ENCODE measurements at places on chromosomes 4 and X. TPM values are rescaled to one million over a fixed set of nuclear protein-coding genes. Genes with fewer than 3 reads are reported as not detected.

- no peak overlapping the region for H3K27ac ChIP-seq
- no peak for DNase-seq
- H3K4me3 ChIP-seq: no peak overlapping the region
Measured at GRCh38 chr4:140439644-140440142, 12.2 kb upstream of the CLGN start.

DNA sequence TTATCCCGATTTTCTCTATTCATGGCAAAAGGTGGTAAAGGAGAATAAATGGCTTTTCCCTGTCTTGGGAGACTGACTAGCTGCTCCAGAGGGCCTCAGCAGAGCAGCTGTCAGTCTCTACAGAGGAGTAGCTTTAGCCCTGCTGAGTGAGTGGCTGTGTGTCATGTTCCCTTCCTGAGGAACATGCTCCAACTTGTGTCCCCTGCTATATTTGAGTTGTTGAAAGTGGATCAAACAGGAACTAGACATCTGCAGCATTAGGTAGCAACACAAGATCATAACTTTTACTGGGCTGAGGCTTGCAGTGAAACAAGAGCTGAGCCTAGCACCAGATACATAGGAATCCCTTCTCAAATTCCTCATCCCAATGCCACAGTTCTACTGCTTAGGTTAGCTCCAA lies 26.7 kb upstream of the PLAC1 start:
- no peaks in the 10 kb centered on the region for H3K36me3 ChIP-seq
- no peak for DNase-seq
- H3K27ac ChIP-seq: no peak overlapping the region
- peaks cover 7% of the 10 kb centered on the region for H3K4me1 ChIP-seq

DNA sequence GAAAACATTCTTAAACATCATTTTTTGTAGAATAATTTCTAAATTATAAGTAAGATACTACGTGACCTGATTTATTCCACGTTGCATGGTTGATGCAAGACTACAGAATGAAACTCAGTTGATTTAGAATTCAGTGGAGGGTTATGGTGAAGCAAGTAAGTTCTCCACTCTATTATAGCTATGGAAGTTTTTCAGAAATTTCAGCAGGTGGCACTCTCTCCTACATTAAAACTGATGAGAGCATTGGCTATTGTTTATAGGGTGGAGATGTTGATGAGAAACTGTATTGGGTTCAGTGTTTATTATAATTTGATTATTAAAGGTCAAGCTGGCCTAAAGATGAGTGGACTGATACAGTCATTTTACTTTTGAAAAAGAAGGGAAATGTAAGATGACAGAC lies 88.0 kb downstream of the FNIP2 start:
- H3K4me3 ChIP-seq: no peak overlapping the region
- H3K27me3 ChIP-seq: no peaks in the 10 kb centered on the region
- no peak overlapping the region for H3K27ac ChIP-seq
- DNase-seq: no peak
- H3K36me3 ChIP-seq: no peaks in the 10 kb centered on the region

- H3K4me3 ChIP-seq: no peak overlapping the region
- DNase-seq: no peak
- no peaks in the 10 kb centered on the region for H3K36me3 ChIP-seq
- no peaks in the 10 kb centered on the region for H3K4me1 ChIP-seq
- no peak overlapping the region for H3K27ac ChIP-seq
Measured at GRCh38 chr4:165512424-165512823, 133.6 kb downstream of the CPE start.

- no peaks in the 10 kb centered on the region for H3K36me3 ChIP-seq
- no peak overlapping the region for H3K4me3 ChIP-seq
- DNase-seq: no peak
- peaks cover 18% of the 10 kb centered on the region for H3K27me3 ChIP-seq
- no peak overlapping the region for H3K27ac ChIP-seq
Measured at GRCh38 chr4:185716141-185716551, 95.8 kb downstream of the SORBS2 start.

DNA sequence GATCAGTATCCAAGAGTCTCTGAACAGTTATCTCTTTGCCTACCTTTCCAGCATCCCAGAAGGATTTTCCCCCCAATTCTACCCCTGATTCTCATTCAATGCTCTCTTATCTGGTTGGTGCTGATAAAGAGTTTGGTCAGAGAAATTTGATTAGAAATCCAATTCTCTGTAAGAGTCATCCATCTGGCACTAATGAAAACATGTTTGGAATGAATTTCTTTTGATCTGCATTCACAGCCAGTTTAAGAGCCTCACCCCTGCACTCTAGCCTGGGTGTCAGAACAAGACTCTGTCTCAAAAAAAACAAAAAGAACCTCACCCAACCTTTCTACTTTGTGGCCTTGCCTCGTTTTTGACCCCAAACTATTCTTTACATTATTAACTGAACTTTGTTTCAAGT lies 122.1 kb downstream of the MANBA start:
- no peak for DNase-seq
- peaks cover 20% of the 10 kb centered on the region for H3K4me1 ChIP-seq
- peaks cover 4% of the 10 kb centered on the region for H3K36me3 ChIP-seq

GRCh38 chr4:4247696-4248028 lies 361 bp downstream of the TMEM128 start:
- H3K27me3 ChIP-seq: no peaks in the 10 kb centered on the region
- peaks cover 32% of the 10 kb centered on the region for H3K4me1 ChIP-seq
- H3K27ac ChIP-seq: peak overlapping the region; percentile 98
- no peak for DNase-seq
- H3K4me3 ChIP-seq: peak overlapping the region; percentile 86

DNA sequence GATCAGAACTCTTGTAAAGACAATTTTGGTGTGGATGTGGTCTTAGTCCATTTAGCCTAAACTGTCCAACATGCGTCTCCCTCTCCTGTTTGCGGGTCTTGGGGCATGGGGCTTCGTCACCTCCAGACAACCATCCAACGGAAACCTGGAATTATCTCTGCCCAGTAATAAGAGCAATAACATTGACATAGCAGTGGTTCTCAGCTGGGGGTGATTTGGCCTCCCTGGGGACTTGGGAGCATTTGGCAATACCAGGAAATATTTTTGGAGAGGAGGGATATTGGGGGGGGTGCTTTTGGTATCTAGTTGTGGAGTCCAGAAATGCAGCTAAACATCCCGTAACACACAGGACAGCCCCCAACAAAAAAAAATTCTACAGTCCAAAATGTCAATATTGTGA lies 47.2 kb downstream of the SEL1L3 start:
- H3K4me1 ChIP-seq: no peaks in the 10 kb centered on the region
- no peak overlapping the region for H3K27ac ChIP-seq
- H3K4me3 ChIP-seq: no peak overlapping the region
- H3K36me3 ChIP-seq: peaks cover 13% of the 10 kb centered on the region
- DNase-seq: no peak

DNA sequence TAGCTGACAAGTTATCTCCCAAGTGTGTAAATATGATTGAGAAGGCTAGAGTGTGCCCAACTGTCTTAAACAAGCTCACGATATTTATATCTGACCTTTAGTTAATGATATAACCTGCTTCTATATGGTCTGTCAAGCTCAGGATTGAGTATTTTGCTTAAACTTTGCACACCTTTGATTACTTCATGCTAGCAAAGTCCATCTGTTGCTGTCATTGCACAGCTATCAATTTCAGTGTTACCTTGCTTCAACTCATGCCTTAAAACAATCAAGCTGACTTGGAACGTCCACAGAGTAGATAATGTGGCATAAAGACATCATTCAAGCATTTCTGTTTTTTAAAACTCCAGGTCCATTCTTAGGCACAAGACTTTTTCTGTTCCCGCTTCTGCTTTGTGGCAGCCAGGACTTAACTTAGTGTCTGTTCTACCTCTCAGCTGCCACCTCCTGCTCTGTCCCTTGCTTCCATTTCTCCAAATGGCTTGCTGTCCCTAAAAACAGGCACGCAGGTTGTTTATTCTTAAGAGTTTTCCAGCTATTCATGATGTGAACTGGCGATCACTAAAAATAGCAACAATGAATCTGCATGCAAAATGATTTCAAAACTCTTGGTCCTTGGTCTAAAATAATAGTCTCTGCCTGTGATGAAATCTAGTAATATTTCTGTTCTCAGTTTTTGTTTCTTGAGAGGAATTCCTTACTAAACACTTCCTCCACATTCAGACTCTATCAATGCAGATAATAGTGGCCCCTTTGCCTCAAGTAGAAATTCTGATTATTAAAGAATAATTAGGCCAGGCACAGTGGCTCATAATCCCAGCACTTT lies 16.3 kb upstream of the NEIL3 start:
- H3K4me3 ChIP-seq: no peak overlapping the region
- H3K27ac ChIP-seq: no peak overlapping the region
- H3K36me3 ChIP-seq: peaks cover 4% of the 10 kb centered on the region
- H3K4me1 ChIP-seq: no peaks in the 10 kb centered on the region
- no peak for DNase-seq
- H3K27me3 ChIP-seq: no peaks in the 10 kb centered on the region

DNA sequence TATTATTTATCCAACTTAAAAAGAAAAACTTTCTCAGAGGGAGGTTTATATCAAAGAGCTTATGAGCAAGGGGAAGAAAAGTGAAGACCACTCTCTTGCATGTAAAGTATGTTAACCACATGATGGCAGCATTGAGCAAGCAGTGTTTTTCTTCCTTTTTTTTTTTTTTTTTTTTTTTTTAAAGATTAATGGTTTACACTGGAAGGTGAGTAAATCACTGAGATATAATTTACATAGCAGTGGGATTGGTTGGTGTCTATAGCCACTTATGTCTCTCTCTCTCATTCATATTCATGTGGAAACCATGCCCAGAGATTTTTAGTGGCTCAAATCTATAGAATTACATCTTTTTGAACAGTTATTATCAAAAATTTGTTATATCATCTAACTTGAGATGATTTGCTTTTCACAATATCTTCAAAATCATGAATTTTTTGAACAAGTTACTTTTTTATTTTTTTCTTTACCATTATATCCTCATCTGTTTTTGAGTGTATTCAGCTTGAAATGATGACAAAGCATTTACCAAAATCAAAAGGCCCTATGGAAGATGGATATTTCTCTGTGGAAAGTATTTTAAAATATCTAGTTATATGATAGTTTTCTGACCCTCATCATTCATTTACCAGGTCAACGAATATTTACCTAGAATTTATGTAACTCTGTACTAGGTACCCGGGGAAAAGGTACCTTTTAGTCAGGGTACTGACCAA lies 31.6 kb downstream of the MTHFD2L start:
- DNase-seq: no peak
- no peaks in the 10 kb centered on the region for H3K36me3 ChIP-seq
- H3K27me3 ChIP-seq: no peaks in the 10 kb centered on the region
- no peak overlapping the region for H3K27ac ChIP-seq

DNA sequence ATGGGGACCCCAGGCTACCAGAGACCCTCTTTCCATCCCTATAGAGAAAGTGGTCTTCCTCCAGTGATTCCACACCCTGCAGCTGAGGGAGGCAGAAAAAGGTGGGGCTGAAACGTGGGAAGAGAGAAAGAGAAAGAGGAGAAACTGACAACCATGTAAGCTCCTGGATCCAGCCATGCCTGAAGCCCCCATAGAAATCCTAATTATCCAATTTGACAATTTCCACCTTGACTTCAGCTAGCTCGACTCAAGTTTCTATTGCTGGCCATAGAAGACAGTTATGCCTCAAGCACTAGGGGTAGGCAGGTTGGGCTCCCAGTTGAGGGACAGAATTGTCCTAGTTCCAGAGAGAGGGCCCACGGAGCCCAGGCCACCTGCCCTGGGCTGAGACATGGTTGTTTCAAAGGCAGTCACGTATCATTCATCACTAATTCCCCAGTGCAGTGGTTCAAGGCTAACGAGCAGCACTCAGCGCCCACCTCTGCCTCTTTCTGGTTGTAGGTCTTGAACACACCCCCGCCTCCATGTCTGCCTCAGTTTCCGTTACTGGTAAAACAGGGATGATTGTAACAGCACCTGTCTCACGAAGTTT lies 39.8 kb upstream of the ASMTL start:
- no peak overlapping the region for H3K4me3 ChIP-seq
- H3K27ac ChIP-seq: peak overlapping the region; percentile 46
- peaks cover 35% of the 10 kb centered on the region for H3K4me1 ChIP-seq
- DNase-seq: no peak

- H3K27ac ChIP-seq: no peak overlapping the region
- no peaks in the 10 kb centered on the region for H3K4me1 ChIP-seq
- no peak for DNase-seq
Measured at GRCh38 chrX:144681501-144681900, 565.8 kb upstream of the SPANXN1 start.

DNA sequence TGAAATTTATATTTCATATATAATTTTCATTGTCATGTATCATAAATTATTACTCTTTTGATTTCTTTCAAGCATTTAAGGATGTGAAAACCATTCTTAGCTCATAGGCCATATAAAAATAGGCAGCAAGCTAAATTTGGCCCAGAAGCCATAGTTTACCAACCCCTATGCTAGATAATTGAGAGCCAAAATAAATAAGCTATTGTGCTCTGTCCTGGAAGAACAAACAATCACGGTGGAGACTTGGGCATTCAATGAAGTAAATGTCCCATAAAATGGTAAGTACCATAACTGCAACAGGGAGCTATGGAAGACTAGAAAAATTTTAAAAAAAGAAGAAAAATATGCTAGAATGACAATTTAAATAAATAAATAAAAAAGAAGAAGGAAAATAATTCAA lies 60.9 kb upstream of the PACRGL start:
- no peaks in the 10 kb centered on the region for H3K36me3 ChIP-seq
- no peaks in the 10 kb centered on the region for H3K27me3 ChIP-seq
- no peak overlapping the region for H3K4me3 ChIP-seq
- no peaks in the 10 kb centered on the region for H3K4me1 ChIP-seq
- H3K27ac ChIP-seq: no peak overlapping the region

GRCh38 chrX:133335027-133335426 lies 80.3 kb downstream of the GPC4 start:
- H3K27me3 ChIP-seq: peaks cover 41% of the 10 kb centered on the region

GRCh38 chr4:22573198-22573597 lies 57.3 kb upstream of the ADGRA3 start:
- no peaks in the 10 kb centered on the region for H3K27me3 ChIP-seq
- peaks cover 10% of the 10 kb centered on the region for H3K4me1 ChIP-seq
- no peak overlapping the region for H3K4me3 ChIP-seq
- DNase-seq: no peak

The BST1 gene
- total RNA-seq: 0.24 TPM

The HSPA4L gene
- 2.5 TPM for total RNA-seq

The CYP4V2 gene
- total RNA-seq: 20.4 TPM

The ELK1 gene
- 84.9 TPM for total RNA-seq

The CNKSR2 gene
- 4.4 TPM for total RNA-seq

The HSFX4 gene
- not detected for total RNA-seq

The CENPE gene
- 60.1 TPM for total RNA-seq

All from activated T-cell treated with anti-CD3 and anti-CD28 coated beads, Interleukin-2, amount 50 U/mL, for 72 hours (primary cell).